ENCODE measurements at places on chromosomes 6 and 20.

GRCh38 chr6:7311917-7312615 is 933 bp downstream of the SSR1 start:
- DNase-seq = no peak

DNA sequence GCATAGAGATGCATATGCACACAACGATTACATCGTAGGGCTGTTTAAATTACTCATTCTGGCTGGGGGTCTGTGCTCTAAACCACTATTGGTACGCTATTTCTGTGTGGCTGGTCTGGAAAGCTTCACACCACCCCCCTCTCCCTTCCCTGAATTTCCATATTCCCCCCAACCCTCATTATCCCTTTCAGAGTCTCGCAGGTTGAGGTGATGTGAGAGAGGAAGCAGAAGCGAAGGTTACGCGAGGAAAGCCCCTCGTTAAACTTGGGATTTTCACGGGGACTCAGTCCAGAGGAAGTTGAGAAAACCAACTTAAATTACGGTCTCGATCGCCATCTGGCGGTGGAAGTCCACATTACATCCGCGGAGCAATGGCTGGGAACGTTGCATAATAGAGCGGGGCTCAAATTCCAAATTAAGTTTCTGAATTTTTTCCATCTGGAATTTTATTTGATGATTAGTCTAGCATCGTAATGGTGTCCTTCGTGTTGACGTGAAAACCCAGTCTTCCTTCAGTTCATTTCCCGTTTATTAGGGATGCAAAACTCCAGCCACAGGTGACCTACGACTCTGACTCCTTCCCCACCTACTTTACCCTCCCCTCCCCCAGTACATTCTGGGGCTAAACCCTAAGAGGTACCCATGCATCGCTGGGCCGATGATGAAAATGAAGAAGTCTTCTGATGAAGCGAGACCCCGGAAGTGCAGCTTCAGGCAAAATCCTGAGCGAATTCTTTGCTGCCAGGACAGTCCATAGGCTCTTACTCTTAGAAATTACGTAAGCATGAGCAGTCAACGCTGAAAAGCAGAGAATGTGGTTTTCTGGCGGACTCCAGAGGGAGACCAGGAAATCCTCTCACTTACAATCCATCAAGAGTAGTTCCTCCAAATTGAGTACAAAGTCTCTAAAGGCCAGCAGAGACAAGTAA is 19.7 kb downstream of the HLA-DOB start:
- peak; percentile 63 for DNase-seq

GRCh38 chr20:8305449-8305978 is 173.4 kb downstream of the PLCB1 start:
- peak; percentile 78 for DNase-seq

DNA sequence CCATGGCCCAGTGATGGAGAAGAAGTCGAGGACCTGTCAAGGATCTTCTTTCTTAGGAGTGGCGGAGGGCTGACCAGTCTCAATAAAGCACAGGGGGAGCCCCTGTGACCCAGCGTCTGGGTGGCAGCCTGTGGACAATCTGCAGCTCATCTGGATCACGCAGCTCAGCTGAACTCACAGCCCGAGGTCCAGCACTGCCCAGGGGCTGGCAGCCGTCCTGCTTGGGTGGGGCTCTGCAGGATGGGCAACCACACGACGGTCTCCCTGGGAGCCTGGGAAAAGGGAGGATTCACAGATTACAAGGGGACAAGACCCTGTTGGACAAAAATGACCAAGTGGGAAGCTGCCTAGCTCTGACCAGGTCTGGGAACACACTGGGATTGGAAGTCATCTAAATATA is 110.8 kb downstream of the MYLK4 start:
- DNase-seq = no peak

DNA sequence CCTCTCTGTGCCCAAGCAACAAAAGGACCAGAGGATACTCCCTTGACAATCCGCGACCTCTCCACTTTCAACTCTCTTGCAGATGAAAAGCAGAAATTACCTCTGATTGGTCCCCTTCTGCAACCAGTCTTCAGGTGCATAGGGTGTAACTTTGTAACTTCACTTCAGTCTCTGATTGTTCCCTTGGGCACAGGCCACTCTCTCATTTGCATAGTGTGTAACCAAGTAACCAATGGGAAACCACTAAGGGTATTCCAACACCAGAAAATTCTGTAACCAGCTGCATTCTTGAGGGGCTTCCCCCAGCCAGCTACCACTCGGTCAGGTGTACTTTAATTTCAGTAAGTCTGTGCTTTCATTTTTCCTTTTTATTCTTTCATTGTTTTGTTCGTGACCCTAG is 4.4 kb upstream of the RAET1L start:
- DNase-seq = no peak

GRCh38 chr6:314377-314776 is 22.1 kb downstream of the DUSP22 start:
- DNase-seq = no peak

DNA sequence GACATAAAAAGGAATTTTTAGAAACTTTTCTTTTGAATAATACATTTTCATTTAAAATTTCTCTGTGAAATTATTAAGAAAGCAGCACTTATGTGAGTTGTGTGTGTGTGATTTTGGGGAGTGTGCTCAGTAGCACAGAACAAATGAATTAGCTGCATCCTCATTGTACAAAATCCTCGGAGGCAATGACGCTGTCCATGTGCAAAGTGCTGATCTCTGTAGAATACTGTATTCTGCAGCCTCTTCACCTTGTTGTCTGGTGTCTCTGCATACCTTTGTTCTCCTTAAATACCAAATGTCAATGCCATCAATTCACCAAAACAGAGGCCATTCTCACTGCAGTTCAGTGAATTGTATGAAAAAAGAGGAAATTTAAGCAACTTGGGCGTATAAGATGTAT is 838.4 kb downstream of the QKI start:
- DNase-seq = no peak

DNA sequence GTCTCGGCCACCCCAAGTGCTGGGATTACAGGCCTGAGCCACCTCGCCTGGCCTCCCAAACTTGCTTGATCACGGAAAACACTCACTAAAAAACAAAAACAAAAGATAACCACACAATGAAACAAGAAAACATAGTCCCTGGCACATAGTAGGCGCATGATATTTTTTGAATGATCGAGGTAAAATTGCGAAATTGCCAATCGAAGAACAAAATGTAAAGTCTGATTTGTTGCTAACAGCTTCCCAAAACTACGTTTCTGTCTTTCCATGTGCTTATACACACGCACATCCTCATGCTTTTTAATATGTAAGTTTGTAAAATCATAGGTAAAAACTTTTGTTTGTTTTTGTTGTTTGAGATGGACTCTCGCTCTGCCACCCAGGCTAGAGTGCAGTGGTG is 168.5 kb upstream of the SALL4 start:
- no peak for DNase-seq

DNA sequence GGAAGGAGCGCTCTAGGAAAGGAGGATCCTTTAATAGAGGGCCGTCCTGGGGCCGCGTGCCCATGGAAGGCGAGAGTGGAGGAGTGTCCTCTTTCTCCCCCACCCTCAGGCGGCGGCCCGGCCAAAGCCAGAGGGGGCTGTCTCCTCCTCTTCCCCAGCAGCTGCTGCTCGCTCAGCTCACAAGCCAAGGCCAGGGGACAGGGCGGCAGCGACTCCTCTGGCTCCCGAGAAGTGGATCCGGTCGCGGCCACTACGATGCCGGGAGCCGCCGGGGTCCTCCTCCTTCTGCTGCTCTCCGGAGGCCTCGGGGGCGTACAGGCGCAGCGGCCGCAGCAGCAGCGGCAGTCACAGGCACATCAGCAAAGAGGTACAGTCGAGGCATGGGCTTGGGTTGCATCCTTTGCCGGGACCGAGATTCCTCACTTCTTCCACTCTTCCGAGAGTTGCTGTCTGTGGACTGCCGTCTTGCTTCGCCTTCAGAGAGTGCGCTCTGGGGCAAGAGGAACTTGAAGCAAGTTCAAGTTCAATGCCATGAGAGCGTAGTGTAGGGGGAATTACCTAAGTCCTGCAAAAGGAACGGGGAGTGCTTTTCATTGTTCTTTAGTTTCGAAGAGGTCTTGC is at the start of gene LAMA2:
Gene LAMA2, plus strand, starts transcription at position 148 of the 621 bp plus-strand sequence. Its CDS starts 108 bp downstream, at position 256.
- no peak for DNase-seq

DNA sequence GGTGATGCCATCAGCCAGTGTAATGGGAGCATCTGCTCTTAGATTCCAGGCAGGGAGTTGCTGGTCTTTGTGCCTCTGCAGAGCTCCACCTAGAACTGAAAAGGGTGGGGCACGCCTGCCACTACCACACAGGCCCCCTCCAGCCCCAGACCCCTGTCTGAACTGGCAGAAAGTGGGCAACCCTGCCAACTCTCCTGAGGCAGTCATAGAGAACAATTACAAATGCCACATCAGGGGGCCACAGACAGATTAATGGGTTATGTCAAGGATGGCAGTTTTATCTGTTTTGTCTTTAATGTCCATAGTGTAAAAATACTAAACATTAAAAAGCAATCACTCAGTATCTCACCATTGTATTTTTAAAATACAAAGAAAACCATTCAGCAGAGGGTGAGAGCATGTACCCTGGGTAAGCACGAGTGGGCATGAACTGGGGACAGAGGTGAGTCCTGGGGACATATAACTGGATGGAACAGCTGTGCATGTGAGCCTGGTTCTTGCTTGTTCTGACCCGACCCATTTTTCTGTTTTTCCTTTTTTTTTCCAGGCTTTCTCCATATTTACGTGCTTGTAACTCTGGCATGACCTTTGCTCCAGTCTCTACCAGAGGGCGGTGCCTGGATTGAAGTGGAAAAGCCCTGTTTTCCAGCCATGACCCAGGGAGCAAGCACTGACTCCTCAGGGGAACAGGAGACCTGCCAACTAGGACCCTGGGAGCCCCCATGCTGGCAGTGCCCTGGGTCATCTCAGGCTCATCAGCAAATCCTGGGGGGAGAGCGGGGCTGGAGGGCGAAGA is 8.2 kb downstream of the TRAF3IP2 start:
- no peak for DNase-seq

GRCh38 chr20:24616258-24617079 is 147.0 kb downstream of the SYNDIG1 start:
- no peak for DNase-seq

- no peak for DNase-seq
These were observed 170.6 kb downstream of the CARMIL1 start for GRCh38 chr6:25449774-25450173.

- DNase-seq = no peak
These were observed 37.6 kb downstream of the ZNF391 start for GRCh38 chr6:27426045-27426620.

- DNase-seq = no peak
These were observed 32.0 kb upstream of the TBC1D22B start for GRCh38 chr6:37225350-37226169.

- DNase-seq = no peak
These were observed 62.6 kb downstream of the RIN2 start for GRCh38 chr20:19820555-19821211.

- DNase-seq = no peak
These were observed 112.8 kb upstream of the TSHZ2 start for GRCh38 chr20:52859156-52859876.

DNA sequence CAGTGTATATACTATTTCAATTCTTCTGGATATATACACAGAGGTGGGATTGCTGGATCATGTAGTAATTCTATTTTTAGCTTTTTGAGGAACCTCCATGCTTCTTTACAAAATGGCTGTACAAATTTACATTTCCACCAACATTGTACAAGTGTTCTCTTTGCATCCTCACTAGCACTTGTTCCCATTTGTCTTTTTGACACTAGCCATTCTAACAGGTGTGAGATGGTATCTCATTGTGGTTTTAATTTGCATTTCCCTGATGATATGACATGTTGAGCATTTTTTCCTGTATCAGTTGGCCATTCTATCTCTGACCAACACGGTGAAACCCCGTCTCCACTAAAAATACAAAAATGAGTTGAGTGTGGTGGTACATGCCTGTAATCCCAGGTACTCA is 68.1 kb upstream of the PMEPA1 start:
- no peak for DNase-seq

DNA sequence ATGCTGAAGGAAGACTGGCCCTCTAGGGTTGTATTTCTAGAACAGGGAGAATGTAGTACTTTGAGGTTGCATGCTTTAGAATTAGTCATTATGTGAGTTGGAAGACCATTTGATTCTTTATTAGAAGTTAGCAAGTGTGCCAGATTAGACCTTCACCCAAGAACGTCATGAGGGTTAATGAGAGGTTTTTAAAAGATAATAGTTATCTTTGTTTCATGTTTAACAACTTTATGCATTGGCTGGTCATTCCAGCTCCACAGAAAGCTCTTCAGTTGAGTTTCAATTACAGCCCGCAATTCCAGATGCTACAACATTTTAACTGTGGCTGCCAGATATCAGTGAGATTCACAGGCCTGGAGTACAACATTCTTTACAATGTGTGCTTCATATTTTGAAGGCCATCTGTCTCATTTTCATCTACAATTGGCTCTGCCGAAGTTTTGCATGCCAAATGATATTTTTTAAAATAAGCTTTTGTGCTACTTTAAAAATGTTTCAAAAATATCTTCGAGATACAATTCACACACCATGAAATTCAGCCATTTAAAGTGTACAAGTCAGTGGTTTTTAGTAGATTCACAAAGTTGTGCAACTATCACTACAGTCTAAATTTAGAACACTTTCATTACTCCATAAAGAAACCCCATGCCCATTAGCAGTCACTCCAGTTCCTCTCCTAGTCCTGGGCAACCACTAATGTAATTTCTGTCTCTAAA is 61.1 kb upstream of the FBXO30 start:
- DNase-seq = no peak

- no peak for DNase-seq
These were observed 161.9 kb downstream of the KIF16B start for GRCh38 chr20:16411361-16411760.

- no peak for DNase-seq
These were observed 33.2 kb downstream of the HLA-DRA start for GRCh38 chr6:32472781-32473375.

DNA sequence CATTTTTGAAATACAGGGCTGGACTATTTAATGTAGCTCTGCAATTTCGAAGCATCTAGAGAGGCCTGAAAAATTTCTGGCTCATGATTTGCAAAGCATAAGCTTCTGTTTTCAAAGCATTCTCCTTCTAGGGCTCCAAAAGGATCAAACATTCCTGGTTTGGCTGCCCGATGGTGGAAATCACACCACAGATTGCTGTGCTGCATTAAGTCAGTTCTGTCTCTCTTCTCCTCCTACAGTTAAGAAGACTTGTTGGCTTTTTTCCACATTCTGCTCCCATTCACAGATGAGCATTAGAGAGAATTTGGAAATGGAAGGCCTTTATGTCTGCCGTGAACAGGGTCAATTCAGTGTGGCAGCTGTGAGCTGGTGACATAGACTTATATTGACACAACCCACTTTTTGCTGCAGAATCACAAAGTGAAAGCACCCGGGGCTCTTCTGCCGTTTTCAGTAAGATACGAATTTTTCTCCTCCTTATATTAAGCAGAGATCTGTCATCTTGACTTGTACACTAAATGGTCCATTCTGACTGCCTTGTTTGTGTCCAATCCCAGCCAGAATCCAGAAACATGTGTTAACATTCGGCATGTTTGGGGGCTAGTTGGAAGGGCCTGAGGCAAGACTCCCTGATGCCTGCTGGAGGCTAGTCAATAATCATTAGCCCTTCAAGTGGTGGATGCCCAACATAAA is 330.8 kb upstream of the DEFB112 start:
- DNase-seq = no peak
